ENCODE measurements at places on chromosomes 2 and 18.
A peak's percentile ranks its signal among the peaks of the same experiment; 100 is the strongest.

- DNase-seq, result no peak
Measured at GRCh38 chr2:30192314-30192713, 39.0 kb upstream of the LBH start.

DNA sequence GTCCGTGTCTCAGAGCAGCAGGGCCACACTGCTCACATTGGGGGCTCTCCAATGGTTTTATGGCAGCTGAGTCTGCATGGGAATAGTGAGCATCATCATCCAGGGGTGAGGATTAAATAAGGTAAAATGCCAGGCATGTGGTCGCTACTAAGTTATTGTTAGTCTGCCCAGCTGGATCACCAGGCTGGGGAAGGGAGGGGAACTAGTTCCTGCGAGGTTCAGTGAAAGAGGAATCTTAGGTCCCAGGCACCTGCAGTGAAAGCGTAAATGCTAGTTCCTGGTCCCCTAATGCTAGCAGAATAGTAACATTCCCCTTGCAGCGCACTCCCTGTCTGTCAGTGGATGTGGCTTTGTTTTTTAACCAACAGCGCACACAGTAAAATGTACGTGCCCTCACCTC lies 60.1 kb downstream of the ARHGEF4 start:
- DNase-seq, result no peak

GRCh38 chr2:159591221-159591620 lies 25.1 kb downstream of the BAZ2B start:
- no peak for DNase-seq

- no peak for DNase-seq
Measured at GRCh38 chr2:86078774-86079545, 26.7 kb downstream of the POLR1A start.

GRCh38 chr2:52365946-52366345 lies 1334.0 kb upstream of the NRXN1 start:
- no peak for DNase-seq

GRCh38 chr2:100212850-100213249 lies 70.5 kb upstream of the AFF3 start:
- DNase-seq, result no peak

GRCh38 chr2:11742317-11742701 lies 4.1 kb upstream of the LPIN1 start:
- no peak for DNase-seq

- DNase-seq, result no peak
Measured at GRCh38 chr2:102190430-102191107, 3.7 kb downstream of the IL1RL2 start.

GRCh38 chr2:236731767-236732580 lies 162.3 kb downstream of the ACKR3 start:
- no peak for DNase-seq

- DNase-seq, result no peak
Measured at GRCh38 chr2:184633726-184634125, 35.4 kb downstream of the ZNF804A start.

DNA sequence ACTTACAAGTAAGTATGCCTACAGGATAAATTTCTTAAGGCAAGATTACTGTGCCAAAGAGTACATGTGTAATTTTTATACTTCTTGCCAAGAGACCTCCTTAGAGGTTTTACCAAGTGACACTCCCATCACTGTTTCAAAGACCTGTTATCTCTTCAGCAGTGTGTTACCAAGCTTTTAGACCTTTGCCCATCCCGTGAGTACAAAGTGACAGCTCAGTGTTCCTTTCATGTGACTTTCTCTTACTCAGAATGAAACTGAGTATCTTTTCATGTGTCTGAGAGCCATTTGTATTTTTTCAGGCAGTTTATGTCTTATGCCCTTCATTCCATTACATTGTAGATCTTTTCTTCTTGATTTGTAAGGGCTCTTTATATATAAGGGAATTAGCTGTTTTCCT lies 287.5 kb upstream of the SALL3 start:
- DNase-seq, result no peak

- DNase-seq, result peak; percentile 69
Measured at GRCh38 chr2:219433666-219434467, 776 bp upstream of the SPEG start.

DNA sequence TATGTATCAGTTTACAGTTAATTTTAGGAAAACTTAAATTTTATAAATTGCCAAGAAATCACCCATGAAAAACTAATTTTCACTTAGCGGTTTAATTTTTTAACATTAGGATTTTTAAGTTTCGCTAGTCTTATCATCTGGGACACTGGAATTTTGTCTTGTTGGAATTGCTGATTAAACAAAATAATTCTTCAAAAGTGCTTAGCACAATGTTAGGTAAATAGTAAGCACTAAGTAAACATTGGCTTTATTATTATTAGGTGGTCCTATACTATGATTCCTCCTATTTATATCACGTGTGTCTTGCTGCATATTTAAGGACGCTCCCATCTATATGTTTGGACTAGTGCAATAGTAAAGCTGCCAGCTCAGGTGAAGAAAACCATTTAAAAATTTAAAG lies 54.6 kb upstream of the MAP4K3 start:
- DNase-seq, result no peak

- DNase-seq, result no peak
Measured at GRCh38 chr18:10759241-10759640, 233.4 kb downstream of the NAPG start.

- DNase-seq, result no peak
Measured at GRCh38 chr18:60755134-60755533, 382.6 kb upstream of the MC4R start.

DNA sequence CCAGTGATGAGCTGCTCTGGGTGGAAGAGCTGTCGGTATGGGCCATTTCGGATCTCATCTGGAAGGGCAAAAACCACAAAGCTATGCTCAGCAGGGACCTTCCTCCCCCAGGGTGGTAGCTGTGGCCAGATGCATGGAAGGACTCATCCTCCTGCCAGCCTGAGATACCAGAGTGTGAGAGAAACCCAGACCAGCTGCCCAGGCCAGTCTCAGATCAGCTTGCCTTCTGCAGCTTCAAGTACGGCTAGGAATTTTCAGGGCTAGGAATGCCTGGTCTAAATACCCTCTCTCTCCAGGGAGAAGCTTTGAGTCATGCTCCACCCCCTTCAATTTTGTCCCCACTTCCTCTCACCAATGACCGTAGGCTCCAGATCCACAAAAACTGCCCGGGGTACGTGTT lies 1.4 kb upstream of the TUBA4B start:
- DNase-seq, result no peak

DNA sequence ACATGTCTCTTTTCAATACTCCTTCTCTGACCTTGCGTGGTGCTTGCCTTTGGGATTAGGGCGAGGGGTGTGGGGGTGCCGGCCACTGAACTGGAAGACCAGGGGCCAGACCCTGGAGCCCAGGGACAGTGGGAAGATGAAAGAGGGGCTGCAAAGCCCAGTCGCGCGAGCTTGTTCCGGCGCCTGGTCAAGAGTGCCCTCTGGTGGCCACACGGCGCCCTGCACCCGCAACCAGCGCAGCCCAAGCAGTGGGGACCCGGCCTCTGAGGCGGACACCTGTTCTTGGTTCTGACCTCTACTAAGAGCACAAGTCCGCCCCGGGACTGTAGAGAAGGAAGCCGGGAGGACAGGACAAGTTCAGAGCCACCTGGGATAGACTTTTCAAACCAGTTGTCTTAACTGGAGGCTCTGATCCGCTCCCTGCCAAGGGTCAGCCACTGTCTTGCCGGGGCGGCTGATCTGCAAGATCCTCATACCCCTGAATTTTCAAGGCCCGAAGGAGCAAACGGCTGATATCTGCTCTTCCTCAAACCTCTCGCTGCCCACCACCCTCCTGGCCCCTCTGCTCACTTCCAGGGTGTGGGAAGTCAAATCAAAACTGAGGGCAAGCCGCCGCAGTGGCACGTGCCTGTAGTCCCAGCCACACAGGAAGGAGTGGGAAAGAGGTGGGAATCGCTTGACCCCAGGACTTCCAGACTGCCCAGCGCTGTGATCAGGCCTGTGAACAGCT lies 14.9 kb upstream of the MSH6 start:
- DNase-seq, result peak; percentile 87

DNA sequence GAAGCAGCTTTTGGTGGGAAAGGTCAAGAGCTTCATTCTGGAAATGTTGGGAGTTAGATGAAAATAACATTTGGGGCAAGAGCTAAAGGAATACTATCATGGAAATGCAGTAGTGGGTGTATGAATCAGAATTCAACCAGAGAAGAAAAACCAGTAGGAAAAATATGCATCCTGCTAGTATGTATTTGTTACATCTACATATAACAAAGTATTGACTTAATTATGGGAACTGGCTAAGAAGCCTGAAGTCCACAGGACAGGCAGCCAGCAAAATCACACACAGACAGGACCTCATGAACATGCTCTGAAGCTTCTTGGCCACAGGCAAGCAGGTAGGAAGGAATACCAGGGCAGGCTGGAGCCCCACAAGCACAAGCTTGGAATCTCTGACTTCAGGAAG lies 185.8 kb downstream of the FBXO15 start:
- DNase-seq, result no peak

DNA sequence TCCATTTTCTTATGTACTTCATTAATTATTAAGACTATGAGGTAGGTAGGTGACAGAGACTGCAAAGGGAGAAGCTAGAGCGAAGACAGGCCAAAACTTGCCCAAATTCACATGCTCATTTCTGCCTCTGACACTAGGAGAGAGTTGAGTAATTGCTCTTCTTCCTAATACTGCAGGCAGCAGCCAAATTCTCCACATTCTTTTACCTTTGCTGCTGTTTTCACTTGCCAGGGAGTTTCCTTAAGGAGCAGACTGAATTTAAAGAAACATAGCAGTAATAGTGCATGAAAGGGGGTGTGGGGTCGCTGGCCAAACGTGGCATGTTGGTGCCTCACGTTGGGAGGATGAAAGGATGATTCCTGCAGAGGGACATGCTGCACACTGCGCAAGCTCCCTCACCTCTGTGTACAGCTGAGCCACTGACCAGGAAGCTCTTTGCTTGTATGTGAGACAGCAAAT lies 12.3 kb downstream of the CRIM1 start:
- DNase-seq, result no peak

GRCh38 chr18:13370995-13371625 lies 152.6 kb downstream of the LDLRAD4 start:
- DNase-seq, result no peak

- no peak for DNase-seq
Measured at GRCh38 chr2:113784823-113785744, 28.6 kb upstream of the SLC35F5 start.

DNA sequence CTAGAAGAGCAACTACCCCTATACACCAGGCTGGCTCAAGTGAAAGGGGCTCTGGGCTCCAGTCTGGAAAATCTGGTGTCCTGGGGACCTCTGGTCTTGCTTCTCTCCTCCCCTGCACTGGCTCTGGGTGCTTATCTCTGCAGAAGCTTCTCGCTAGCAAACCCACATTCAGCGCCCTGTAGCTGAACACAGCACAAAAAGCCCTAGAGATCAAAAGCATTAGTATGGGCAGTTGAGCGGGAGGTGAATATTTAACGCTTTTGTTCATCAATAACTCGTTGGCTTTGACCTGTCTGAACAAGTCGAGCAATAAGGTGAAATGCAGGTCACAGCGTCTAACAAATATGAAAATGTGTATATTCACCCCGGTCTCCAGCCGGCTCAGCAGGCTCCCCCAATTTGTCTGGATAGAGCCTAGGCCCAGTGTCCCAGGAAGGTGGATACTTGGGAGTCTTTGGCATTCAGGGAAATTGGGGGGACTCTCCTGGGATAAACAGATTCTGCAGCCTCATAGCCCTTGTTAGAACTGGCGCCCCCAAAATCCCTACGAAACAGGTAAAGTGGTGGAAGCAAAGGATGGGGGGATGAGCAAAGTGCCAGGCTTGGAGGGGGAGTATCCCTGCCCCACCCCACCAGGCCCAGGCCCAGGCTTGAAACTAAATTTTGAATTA lies 2.5 kb upstream of the HOXD4 start:
- DNase-seq, result no peak

DNA sequence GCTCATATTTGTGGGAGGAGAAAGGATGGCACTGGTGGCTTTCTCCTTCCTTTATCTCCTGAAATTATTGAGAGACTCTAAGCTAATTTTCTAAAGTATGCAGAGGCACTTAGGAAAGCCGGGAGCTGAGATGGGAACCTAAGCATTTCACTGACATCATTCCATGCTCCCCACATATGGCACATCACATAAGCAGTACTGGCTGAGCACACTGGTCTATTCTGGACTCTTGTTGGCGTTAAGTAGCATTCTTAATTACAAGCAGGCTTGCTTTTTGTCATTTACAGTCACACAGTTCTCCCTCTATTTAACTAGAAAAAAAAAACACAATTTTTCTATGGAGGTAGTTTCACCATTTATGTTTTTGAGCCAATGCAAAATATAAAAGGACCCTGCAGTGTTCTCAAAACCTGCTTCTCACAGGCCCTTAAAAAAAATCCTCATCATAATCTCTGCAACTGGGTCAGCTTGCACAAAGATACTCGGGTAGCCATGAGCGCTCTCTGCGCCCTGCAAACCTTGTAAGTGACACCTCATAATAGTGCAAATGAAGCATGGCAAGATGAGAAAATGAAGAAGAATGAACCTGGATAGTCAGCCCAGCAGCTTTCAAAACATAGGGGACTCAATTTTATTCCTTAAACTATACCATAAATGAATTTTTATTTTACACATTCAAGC lies 688.6 kb downstream of the NRXN1 start:
- no peak for DNase-seq

- DNase-seq, result no peak
Measured at GRCh38 chr18:11391661-11392060, 217.7 kb upstream of the SLC35G4 start.

DNA sequence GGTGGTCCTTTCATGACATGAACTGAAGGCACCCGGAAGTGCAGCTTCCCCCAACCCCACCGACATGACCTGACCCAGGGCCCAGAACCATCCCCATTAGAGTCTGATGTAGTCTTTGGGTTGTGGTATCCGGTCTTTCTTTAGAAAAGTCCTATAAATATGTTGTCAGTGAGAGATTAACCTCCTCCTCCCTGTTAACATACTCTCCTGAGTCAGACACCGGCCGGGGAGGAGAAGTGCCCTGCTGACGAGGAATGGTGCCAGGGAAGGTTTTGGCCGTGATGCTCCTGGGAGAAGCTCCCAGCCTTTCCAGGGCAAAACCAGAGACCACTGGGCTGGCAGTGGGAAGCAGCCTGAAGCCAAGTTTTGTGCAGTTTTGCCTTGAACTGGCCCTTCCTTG lies 109.0 kb downstream of the LAMA3 start:
- no peak for DNase-seq

DNA sequence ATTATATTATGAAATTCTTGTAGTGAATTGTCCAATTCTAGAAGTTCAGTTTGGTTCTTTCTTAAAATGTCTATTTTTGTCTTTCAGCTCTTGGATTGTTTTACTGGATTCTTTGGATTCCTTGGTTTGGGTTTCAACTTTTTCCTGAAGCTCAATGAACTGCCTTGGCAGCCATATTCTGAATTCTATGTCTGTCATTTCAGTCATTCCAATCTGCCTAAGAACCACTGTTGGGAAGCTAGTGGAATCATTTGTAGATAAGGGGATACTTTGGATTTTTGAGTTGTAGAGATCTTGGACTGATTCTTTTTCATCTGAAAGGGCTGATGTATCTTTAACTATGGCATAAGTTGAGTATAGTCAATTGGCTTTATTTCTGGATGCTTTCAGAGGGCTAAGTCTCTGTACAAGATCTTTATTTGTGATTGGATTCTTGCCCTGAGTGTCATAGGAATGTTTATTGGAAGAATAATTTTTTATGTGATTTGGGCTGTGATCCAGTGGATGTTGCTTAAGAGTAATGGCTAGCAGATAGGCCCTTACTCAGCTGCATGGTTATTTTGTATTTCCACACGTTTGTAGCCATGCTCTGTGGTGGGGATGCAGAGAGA lies 42.3 kb downstream of the SERPINB7 start:
- no peak for DNase-seq
